ENCODE measurements at places on chromosomes 11 and 22. TPM values are rescaled to one million over a fixed set of nuclear protein-coding genes. Genes with fewer than 3 reads are reported as not detected.

- DNase-seq, result peak; percentile 63
- no peaks in the 10 kb centered on the region for H3K36me3 ChIP-seq
- H3K27me3 ChIP-seq, result peaks cover 32% of the 10 kb centered on the region
- no peak within 1 kb of the TSS for H3K27ac ChIP-seq
- no peaks in the 10 kb centered on the region for H3K4me1 ChIP-seq
Observed at GRCh38 chr11:6419009-6419631, at the start of gene APBB1. APBB1 (minus strand) TSS chr11:6419094; CDS start chr11:6411347, 7,747 bp downstream.

GRCh38 chr11:44825058-44825785, 98.5 kb downstream of the TSPAN18 start:
- H3K27me3 ChIP-seq, result peaks cover 9% of the 10 kb centered on the region
- no peaks in the 10 kb centered on the region for H3K36me3 ChIP-seq
- H3K4me3 ChIP-seq, result no peak overlapping the region
- DNase-seq, result no peak
- H3K4me1 ChIP-seq, result no peaks in the 10 kb centered on the region
- H3K27ac ChIP-seq, result no peak overlapping the region

DNA sequence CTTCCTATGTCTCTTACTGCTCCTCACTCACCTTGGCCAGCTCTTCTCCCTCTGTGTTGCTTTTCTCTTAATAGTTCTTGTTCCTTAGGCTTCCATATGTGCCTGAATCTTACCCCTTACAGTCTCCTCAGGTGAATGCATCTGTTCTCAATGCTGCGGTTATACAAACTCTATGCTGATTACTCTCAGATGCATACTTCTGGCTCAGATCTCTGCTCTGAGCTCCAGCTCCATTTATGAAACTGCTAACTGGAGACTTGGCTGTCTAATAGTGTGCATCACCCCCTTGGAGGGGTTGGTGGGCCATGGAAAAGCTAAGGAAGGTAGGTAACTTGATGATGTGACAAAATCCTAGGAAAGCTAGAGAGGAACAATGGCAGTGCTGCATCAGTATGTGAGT, 422.5 kb downstream of the TMEM135 start:
- no peaks in the 10 kb centered on the region for H3K36me3 ChIP-seq
- DNase-seq, result no peak
- H3K27ac ChIP-seq, result no peak overlapping the region
- no peaks in the 10 kb centered on the region for H3K27me3 ChIP-seq

DNA sequence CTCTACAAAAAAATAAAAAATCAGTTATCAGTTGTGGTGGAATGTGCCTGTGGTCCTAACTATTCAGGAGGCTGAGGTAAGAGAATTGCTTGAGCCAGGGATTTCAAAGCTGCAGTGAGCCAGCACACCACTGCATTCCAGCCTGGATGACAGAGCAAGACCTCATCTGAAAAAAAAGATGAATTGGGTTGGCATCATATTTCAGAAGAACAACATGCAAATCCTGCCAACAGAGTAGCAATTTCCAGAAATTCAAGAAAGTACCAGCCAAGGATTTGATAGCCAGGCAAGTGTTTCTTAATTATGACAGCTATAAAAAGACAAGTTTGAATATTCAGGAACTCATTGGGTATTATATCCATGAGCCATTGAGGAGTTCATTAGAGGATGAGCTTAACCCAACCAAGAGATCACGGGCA, 75.2 kb downstream of the USP47 start:
- DNase-seq, result no peak
- peaks cover 24% of the 10 kb centered on the region for H3K36me3 ChIP-seq
- H3K27ac ChIP-seq, result no peak overlapping the region
- H3K27me3 ChIP-seq, result no peaks in the 10 kb centered on the region
- H3K4me3 ChIP-seq, result no peak overlapping the region

DNA sequence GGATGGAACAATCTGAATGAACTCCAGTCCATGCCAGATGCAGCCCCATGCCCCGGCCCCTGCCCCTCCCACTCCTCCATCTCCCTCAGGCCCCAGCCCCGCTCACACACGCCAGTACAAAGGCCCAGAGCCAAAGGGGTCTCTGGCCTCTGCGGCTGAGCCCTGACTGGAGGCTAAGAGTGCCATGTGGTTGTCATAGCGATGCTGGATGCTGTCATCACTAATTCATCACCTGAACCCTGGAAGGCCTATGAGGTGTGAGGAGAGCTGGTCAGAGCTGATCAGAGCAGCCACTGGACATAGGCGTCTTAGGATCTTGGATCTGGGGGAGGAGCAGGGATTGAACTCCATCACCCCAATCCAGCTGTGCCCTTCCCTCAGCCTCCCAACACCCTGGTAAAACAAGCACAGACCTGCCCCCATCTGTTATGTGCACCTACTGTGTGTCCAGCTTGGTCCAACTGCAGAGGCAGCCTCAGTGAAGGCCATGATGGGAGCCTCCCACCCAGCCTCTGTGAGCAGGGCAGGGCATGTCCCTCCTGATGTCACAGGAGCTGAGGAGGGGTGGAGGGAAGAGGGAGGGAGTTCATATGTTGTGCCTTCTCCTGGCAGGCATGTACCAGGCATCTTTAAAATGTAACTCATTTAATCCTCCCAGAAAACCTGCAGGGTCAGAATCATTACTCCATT, 16.7 kb downstream of the PDE2A start:
- H3K27me3 ChIP-seq, result peaks cover 20% of the 10 kb centered on the region
- no peaks in the 10 kb centered on the region for H3K4me1 ChIP-seq
- H3K4me3 ChIP-seq, result no peak overlapping the region
- H3K36me3 ChIP-seq, result no peaks in the 10 kb centered on the region

The OR52L1 gene
- not detected for total RNA-seq

The KRTAP5-8 gene
- not detected for total RNA-seq

The PRR14L gene
- 65.2 TPM for total RNA-seq

The CCDC81 gene
- total RNA-seq, result 1.3 TPM

Data from activated T-helper 1 cell treated with anti-CD3 and anti-CD28 coated beads, Interleukin-12 subunit alpha, Interleukin-12 subunit beta, Interleukin-2, Interleukin-4 antibody, amounts not matched to agents 30 ng/mL and 10 ng/mL and 1 ng/mL, durations not matched to agents 14 hours and 24 hours and 36 hours (primary cell).